CD8-positive, alpha-beta memory T cell (primary cell): ENCODE measurements at places on chromosomes 4 and X. TPM values are rescaled to one million over a fixed set of nuclear protein-coding genes. Genes with fewer than 3 reads are reported as not detected.

GYG2 gene
- not detected for polyA plus RNA-seq

HDAC8 gene
- polyA plus RNA-seq = 16.4 TPM

TRAPPC11 gene
- 21.9 TPM for polyA plus RNA-seq

PPEF1 gene
- not detected for polyA plus RNA-seq

SORCS2 gene
- not detected for polyA plus RNA-seq

DNA sequence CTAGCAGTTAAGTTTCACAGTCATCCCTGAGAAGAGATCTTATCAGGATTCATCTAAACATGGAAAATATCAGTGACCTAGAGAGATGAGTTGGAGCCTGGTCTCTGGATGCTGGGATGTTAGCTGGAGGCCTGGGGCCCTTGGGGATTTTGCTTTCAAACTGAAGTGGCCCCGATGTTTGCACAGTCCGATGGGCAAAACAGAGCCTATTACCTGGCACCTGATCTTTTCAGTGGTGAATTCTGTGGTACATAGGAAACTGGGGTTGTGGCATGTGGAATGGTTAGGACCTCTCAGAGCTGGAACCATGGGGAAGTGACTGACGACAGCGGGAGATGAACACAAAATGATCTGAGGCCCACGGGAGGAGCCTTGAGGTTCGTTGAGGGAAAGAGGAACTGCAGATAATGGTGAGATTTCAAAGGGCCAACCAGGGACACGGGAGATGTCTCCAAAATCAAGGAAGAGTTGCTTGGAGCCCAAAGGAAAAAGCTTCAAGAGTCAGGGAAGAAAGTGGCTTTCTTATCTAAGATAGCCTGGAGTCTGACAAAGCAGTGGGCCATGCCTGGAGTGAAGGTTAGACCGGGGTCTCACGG is 17.8 kb upstream of the TENM3 start:
- H3K36me3 ChIP-seq = no peaks in the 10 kb centered on the region
- H3K4me3 ChIP-seq = no peak overlapping the region
- no peak for DNase-seq
- no peaks in the 10 kb centered on the region for H3K4me1 ChIP-seq
- no peak overlapping the region for H3K27ac ChIP-seq
- H3K27me3 ChIP-seq = no peaks in the 10 kb centered on the region

DNA sequence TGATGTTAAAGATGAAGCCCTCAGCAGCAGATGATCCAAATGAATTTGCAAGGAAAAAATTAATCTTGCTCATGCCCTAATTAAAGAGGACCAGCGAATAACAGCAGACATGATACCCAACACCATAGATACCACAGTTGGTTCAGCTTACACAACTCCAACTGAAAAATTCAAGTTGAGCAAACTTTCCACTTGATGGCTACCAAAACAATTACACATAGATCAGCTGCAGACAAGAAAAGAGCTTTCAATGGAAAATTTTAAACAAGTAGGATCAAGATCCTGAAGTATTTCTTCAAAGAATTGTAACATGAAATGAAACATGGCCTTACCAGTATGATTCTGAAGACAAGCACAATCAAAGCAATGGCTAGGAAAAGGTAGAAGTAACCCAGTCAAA is 90.0 kb downstream of the KLHL13 start:
- no peak for DNase-seq
- H3K36me3 ChIP-seq = no peaks in the 10 kb centered on the region
- H3K27me3 ChIP-seq = no peaks in the 10 kb centered on the region
- H3K4me1 ChIP-seq = no peaks in the 10 kb centered on the region
- no peak overlapping the region for H3K4me3 ChIP-seq
- no peak overlapping the region for H3K27ac ChIP-seq

GRCh38 chr4:3655485-3655884 is 110.7 kb upstream of the ADRA2C start:
- no peaks in the 10 kb centered on the region for H3K27me3 ChIP-seq
- no peaks in the 10 kb centered on the region for H3K36me3 ChIP-seq
- no peaks in the 10 kb centered on the region for H3K4me1 ChIP-seq
- DNase-seq = no peak

DNA sequence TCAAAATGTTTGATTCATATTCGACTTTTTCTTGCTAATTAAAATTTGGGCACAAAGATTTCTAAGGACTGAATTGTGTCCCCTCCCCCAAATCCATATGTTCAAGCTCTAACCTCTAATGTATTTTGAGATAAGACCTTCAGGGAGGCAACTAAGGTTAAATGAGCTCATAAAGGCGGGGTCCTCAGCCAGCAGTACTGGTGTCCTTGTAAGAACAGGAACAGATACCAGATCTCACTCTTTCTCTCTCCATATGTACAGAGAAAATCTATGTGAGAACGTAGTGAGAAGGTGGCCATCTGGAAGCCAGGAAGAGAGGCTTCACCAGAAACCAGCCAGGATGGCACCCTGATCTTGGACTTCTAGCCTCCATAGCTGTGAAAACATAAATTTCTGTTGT is 116.9 kb downstream of the VEGFC start:
- H3K4me1 ChIP-seq = no peaks in the 10 kb centered on the region
- DNase-seq = no peak
- H3K36me3 ChIP-seq = no peaks in the 10 kb centered on the region
- no peak overlapping the region for H3K4me3 ChIP-seq

DNA sequence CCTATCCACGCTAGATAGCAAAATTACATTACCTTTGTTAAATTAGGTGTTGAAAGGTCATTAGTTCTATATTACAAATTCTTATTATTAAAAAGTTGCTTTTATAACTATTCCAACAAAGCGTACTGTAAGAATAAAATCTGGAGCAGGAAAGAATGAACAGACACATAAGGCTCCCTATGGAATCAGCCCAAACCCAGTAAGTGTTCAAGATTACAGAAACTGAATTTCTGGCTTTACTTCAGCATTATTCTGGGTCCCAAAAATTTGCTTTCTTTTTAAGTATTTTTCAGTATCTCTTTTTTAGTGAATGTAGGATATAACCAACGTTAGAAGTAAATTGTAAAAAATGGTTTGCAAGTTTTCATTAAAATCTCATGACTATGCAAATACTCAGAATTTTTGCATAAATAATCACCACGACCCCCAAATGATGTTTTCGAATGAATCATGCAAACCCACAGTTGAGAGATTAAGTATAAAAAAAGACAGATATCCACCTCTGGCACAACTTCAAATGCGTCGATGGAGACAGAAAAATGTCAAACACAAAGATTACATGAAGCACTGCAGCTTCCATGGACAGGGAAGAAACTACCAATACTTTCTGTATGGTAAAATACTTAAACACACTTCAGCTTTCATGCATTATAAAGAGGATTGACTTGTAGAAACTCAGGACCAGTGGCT is 238.5 kb downstream of the RASL11B start:
- no peaks in the 10 kb centered on the region for H3K36me3 ChIP-seq
- no peak overlapping the region for H3K27ac ChIP-seq
- H3K4me1 ChIP-seq = no peaks in the 10 kb centered on the region
- H3K4me3 ChIP-seq = no peak overlapping the region
- H3K27me3 ChIP-seq = no peaks in the 10 kb centered on the region
